ENCODE measurements at places on chromosomes 6 and 20.

DNA sequence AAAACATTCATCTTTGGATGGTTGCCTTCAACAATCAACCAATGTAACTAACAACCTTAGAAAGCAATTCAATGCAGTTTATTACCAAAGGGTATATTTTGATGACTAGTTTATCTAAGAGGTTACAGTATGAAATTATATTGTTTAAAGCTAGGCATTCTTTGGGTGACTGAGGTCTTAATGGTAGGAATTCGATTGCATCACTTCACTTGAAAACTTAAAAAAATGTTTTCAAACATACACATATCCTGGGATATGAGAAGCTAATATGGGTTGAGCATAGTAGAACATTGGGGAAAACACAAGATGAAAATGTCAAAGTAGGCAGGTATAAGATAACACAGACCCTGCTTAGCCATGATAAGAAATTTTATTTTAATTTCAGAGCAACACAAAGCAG lies 144.6 kb upstream of the BMP5 start:
- no peak for DNase-seq

GRCh38 chr6:52538901-52539354 lies 37.9 kb downstream of the TRAM2 start:
- no peak for DNase-seq

GRCh38 chr6:17940151-17940792 lies 47.2 kb downstream of the KIF13A start:
- DNase-seq = no peak

GRCh38 chr20:51275826-51276225 lies 252.9 kb upstream of the KCNG1 start:
- no peak for DNase-seq

- DNase-seq = no peak
Observed at GRCh38 chr20:22619806-22620205, 35.4 kb upstream of the FOXA2 start.

DNA sequence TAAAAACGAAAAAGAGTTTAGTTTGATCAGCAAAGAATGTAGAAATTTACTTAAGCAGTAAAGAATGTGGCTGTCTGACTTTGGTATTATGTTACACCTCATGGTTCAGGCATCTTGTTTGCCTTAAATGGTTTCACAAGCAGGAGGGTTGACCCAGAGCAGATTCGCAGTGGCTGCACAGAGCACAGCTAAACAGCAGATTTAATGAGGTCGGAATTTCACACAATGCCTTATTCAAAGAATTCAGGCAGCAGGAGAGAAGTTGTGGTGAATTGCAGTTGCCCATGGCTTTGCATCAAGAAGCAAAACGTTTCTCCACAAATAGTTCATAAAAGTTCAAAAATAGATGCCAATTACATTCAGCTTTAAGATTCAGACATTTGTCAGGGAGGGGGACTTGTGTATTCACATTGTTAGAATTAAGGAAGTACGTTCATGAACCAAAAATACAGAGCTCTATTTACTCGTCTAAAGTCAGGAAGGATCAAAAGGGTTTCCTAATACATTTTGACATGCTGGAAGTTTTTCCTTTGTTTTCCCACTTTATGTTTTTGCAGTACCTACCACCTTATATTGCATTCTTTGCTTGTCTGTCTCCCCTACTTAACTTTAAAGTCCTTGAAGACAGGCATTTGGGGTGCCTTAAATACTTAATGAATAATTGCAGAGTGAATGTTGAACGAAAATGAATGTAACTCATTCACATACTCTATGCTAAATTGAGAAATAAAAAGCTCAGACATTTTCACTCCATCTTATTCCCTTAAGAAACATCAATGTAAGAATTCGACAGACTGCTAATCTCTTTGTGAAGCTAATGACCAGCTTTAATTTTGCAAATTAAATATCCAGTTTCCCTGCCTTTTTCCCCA lies 1163.6 kb upstream of the CITED2 start:
- DNase-seq = no peak

DNA sequence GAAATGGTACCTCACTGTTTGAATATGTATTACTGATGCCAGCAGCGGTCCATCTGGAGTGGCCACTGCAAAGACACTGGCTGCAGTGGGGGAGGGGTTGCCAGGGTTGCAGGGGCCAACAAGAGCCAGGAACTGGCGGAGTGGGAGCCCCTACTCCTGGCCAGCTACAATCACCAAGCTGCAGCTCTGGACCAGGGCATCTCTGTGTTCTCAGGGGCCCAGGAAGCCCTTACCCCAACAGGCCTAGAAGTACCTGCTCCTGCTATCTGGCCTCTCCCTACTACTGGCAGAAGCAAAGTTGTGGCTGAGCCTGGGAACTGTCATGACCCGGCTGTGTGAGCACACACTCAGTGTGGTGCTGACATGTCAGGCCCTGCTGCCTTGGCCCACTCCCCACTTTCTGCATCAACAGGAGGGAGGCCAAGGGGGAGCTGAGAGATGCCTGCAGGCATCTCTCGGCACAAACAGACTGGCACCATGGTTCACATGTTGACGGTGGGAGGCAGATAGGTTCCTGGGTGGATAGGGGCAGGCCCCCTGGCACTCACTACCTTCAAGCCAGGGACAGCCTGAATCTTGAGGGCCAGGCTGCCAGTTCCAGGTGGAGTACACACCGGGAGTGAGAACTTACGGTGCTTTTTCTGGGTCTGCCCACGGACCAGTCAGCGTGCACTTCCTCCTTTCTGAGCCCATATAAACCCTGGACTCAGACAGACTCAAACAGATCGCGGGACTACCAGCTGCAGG lies 1188.0 kb downstream of the GRIK2 start:
- no peak for DNase-seq

DNA sequence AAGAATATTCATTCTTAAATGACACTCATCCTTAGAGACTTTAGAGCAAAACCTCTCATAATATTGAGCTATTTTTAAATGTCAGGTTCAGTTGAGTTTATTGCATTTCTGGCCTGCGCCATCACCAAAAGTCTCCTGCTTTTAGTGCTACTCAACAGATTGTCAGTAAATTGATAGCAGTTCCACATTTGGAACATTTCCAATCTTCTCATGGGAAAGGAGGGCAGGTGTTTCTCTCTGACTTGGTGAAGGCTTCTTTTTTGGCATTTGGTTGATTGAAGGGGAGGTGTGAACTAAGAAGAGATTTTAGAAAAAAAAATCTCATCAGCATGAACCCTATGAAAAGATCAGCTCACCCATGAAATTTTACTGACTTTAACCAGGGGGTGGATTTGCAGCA lies 125.9 kb upstream of the INSM1 start:
- DNase-seq = no peak

DNA sequence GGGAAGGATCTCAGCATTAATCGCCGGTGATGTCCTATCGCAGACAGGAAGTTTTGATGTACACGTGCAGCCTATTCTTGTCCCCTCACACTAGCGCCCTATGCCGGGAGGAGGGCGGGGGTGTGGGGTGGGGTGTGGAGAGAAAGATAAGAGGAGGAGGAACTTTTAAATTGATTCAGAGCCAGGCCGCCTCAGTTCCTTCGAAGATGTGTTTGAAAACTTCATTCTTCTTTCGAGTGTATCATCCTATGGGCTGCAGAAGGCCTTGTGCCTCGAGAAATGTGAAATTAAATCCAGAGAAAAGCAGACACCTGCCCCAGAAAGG lies 2.5 kb upstream of the POU3F2 start:
- DNase-seq = no peak

DNA sequence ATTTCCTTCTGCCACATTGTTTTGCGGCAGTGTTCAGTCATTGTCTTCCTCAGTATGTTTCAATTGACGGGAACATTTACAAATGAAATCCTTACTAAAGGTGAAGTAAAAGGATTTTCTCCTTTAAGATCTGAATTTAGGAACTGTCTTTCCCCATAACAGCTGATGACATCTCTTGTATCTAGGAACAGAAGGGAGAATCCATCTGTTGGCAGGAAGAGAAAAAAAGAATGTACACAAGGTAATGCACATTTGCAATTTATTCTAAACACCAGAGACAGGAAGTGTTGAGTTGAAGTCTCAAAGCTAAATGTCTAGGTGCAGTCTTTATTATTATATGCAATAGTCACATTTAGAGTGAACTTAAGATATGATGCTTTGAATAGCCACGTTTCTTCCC lies 334.5 kb downstream of the HDGFL1 start:
- no peak for DNase-seq

DNA sequence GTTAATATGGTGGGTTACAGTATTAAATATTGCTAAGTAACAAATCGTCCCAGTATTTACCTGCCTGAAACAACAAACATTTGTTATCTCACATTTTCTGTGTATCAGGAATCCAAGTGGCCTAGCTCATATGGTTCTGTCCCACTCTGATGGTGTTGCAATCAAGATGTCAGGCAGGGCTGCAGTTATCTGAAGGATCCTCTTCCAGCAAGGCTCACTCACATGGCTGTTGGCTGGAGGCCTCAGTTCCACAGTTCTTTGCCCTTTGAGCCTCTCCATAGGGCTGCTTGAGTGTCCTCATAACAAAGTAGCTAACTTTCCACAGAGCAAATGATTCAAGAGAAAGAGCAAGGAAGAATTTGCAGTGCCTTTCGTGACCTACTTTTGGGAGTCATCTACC lies 17.7 kb downstream of the RAB22A start:
- DNase-seq = no peak

DNA sequence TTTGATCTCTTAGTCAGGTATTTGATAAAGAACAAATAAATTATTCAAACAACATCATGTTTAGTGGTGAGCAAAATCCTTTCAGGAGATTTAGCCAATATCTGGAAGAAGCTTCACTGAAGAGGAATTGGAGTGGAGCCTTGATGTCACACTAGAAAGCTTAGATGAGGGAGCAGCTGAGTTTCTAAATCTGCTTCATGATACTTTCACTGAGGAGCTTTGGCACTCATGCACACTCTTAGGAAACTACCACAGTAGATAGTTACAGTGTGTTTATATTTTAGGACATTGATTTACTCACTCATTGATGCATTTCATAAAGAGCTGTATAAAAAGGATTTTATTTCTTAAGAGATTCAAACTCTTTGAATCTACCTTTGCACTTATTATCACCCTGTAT lies 366.2 kb upstream of the BTBD3 start:
- DNase-seq = no peak

GRCh38 chr6:75748003-75748742 lies 866 bp upstream of the MYO6 start:
- no peak for DNase-seq

- DNase-seq = no peak
Observed at GRCh38 chr20:7250337-7250736, 482.9 kb downstream of the BMP2 start.

All from stimulated activated CD8-positive, alpha-beta memory T cell treated with anti-CD3 and anti-CD28 coated beads, Interleukin-4, amount 100 ng/mL, for 4 hours (primary cell).